A673 (cell line): ENCODE measurements at places on chromosomes 5 and 9.

- no peak for DNase-seq
Observed at GRCh38 chr5:78005021-78005785, 229.1 kb upstream of the TBCA start.

DNA sequence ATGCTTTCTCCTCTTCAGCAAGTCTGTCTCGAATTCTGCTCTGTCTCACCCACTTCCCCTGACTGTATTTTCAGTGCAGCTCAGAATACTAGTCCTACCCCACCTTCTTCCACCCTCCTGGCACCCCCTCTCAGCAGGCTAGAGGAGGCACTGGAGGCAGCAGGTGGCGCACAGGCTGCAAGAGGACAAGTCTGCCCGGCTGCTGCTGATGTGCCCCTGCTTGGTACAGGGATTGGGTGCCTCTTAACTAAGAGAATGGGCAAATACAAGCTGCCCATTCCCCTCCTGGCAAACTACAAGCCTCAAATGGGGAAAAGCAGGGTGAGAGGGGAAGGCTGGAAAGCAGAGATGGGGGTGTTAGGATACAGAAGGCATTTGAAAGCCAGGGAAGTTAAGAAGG lies 5.1 kb downstream of the TLN1 start:
- DNase-seq = no peak

DNA sequence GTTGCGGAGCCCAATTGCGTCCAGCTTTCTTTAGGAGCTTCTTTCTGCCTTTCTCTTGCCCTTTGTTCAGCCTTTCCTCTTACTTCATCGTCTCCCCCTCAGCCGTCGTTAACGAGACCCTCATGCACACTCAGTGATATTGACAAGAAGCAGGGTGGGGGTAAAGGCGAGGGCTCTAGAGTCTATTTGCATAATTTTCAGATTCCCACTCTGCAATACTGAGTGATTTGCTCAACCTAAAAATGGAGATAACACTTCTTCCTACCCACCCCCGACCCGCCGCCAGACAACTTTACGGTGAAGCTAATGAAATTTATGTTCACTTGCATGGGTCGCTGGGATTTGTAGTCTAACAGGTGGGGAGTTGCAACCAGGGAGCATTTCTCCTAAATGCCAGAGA lies 1.3 kb upstream of the TBC1D2 start:
- DNase-seq = peak; percentile 66

GRCh38 chr5:127400946-127401670 lies 110.5 kb downstream of the MEGF10 start:
- no peak for DNase-seq

GRCh38 chr5:677131-678101 lies 15.7 kb downstream of the TPPP start:
- DNase-seq = no peak

GRCh38 chr9:36731068-36731956 lies 158.6 kb downstream of the MELK start:
- DNase-seq = peak; percentile 33

- peak; percentile 85 for DNase-seq
Observed at GRCh38 chr5:154405078-154405792, 40.6 kb upstream of the SAP30L start.

GRCh38 chr5:148446611-148447010 lies 62.9 kb downstream of the FBXO38 start:
- no peak for DNase-seq

DNA sequence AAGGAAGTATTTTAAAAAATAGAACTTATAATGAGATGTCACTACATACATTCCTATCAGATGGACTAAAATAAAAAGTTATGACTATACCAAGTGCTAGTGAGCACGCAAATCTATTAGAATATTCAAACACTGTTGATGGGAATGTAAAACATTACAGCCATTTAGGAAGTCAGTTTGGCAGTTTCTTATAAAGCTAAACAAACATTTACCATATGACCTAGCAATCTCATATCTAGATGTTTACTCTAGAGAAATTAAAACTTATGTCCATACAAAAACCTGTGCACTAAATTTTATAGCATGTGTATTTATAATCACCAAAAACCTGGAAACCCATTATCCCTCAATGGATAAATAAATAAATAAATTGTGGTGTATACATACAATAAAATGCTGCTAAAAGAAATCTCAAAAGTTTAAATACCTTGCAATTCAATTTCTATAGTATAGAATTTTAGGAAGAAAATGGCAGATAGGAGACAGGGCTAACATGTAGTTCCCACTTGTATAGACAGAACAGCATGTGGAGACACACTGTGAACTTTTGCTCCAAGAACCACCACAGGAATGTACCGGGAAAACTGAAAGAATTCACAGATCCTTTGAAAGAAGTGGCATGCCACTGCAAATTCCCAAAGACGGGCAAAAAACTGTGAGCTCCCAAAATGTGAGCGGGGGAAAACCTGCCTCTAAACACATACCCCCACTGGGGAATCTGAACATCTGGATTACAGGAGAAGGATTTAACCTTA lies 174.6 kb upstream of the SPEF2 start:
- DNase-seq = no peak

DNA sequence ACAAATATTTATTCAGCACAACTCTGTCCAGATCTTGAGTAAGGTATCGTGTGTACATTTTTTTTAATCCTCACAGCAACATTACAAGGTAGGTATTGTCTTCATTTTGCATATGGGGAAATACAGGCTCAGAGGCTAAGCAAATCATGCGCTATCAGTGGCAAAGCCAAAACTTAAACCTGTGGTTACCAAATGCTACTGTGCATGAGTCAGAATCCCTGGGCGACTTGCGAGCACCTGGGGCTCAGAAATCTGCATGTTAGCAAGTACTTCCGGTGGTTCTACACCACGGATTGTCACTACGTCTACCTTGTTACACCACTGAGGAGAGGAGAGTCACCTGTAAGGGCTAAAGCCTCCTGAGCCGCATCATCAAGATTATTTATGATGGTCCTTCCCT lies 21.3 kb downstream of the C5orf58 start:
- DNase-seq = no peak

DNA sequence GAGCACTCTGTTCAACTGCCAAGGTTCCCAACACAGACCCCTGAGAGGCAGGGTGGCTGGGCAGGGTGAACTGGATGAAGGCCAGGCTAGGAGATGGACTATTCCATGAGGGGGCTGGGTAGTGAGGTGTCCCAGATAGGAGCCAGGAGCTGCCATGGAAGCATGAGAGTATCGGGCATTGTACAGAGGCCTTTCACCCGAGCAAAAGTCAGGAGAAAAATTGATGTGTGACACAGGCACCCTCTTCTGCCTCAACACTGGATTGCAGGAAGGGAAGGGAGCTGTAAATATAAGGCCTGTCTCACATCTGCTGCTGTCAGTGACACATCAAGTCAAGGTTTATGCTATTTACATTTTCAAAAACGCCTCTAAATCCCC lies 74.6 kb downstream of the UBAP1 start:
- DNase-seq = no peak

GRCh38 chr9:13707612-13708576 lies 428.4 kb upstream of the MPDZ start:
- DNase-seq = no peak

GRCh38 chr5:149667084-149667828 lies 62.9 kb upstream of the PPARGC1B start:
- peak; percentile 63 for DNase-seq

- no peak for DNase-seq
Observed at GRCh38 chr5:132812123-132812765, 858 bp upstream of the SOWAHA start.

- no peak for DNase-seq
Observed at GRCh38 chr9:94181408-94182181, 77.5 kb upstream of the ZNF169 start.

GRCh38 chr5:14212838-14213237 lies 69.7 kb downstream of the TRIO start:
- DNase-seq = no peak

- no peak for DNase-seq
Observed at GRCh38 chr9:135065151-135065550, 22.3 kb upstream of the OLFM1 start.

- no peak for DNase-seq
Observed at GRCh38 chr5:158966716-158967115, 133.0 kb downstream of the EBF1 start.

DNA sequence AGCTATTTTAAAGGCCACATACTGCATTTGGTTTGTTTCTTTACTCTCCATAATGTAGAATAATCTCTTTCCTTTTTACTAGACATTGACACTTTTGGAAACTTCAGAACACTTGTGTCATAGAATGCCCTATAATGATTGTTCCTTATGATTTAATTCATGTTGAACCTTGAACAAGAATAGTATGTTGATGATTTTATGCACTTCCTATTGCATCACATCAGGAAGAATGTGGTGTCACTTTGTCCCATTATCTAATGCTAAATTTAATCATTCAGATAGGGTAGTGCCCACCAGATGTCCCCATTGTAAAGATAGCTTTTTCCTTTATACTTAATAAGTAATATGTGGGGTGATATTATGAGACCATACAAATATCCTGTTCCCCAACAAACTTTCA lies 19.4 kb upstream of the DEPDC1B start:
- no peak for DNase-seq

- no peak for DNase-seq
Observed at GRCh38 chr5:145579301-145579700, 255.8 kb downstream of the PRELID2 start.

DNA sequence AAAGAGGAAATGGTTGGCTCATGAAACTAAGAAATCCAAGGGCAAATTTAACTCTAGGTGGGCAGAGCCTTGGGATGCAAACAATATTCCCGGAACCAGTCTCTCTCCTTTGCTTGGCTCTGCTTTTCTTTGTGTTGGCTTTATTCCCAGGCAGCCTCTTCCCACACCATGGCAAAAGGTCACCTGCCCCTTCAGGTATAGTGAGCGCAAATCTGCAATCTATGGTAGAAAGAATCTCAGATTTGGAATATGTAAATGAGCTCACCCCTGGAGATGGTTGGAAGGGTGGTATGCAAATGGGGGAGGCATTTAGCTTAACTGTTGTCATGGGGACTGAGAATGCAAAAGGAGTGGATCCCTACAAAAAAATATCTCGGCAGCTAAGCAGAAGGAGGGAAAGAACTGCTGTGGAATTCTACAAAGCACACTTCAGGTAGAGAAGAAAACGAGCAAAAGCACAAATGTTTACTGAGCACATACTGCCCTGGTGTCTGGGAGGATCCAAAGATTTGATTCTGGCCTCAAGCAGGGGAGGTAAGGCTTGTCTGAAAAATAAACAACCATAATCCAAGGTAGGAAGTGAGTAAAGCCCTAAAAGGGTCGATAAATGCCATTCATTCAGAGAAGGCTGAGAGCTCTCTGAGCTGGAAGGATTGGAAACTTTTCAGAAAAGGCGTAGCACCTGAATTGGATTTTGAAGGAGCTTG lies 139.7 kb downstream of the TLE1 start:
- DNase-seq = no peak

DNA sequence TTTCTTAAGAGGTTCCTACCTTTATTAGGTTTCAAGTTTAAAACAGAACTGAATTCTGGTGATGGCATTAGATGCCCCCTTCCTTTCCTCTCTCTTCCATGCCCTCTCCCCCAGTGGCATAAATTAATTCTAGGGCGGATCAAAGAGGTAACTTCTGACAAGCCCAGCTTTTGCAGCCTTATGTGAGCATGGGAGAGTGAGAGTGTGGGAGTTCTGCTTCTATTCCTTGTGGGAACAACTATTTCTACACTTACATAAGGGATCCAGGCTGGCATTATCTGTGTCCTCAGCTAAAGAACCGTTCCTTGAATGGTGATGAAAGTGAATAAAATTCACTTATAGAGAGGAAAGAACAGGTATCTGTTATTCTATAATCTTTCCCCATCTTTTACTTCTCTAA lies 437.6 kb downstream of the KIF4B start:
- no peak for DNase-seq

DNA sequence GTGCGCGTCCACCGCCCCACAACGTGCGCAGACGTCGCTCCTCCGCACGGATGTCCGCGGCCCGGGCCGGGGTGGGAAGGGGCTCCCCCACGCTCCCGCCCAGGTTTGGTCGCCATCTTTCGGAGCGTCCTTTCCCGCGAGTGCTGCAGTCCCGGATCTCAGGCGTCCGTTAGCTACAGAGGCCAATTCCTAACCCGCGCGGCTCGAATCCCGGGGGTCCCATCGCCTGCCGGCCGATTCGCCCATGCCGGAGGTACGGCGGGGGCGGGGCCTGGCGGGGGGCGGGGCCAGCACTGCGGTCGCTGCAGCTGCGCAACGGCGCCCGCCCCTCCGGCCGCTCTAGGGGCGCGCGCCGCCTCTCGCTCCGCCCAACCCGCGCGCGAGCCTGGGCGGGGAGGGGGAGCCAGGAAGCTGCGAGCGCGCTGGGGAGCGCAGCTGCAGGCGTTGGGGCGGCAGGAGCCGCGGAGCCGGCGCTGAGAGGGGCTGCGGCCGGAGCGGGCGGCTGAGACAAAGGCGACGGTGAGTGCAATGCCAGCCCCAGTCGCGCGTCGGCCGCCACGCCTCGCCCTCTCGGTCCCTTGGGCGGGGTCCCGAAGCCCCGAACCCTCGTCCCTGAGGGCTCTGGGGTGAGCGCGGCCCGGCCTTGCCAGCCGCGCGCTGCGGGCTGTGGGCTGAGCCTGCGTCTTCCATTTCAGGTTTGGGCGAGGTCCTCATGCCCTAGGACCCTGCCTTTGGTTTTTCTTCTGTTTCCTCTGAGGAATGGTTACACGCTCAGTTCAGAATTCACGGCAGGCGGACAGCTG lies at the start of gene CDC42SE2:
Gene CDC42SE2 (plus strand): TSS at position 406 of the 803 bp plus-strand sequence. CDS start 95,441 bp downstream, outside the sequence.
- DNase-seq = peak; percentile 95

DNA sequence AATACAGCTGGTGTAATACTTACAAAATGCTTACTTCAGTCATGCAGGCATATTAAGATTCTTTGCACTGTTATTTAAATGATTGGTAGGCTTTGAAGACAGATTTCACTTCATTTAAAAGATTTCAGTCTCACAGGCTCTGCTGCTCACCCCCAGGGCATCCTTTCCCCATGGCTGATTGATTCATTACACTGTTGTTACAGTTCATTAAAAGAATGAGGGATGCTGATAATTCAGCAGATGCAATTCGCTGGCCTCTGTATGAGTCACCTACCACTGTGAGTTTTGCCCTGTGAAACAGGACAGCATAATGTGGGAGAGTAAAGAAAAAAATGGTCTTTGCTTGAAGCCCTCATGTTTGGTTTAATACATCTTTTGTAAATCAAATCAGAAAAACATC lies 246.9 kb downstream of the CYLC2 start:
- no peak for DNase-seq

DNA sequence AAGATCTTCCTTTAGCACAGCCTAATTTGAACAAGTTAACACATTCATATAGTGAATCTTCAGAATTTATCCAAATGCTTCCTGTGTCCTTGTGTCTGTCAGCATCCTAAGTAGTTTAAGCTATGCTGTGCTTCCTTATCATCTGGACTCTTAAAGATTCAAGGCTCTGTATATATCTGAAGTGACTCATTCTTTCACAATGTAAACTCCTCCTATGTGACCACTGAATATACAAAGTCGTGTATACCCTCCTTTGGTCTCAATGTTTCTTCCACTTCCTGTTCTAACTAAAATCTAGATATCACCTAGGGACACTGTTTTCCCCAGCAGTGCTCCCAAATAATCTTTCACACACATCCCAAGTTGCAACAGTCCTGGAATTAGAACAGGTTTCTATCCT lies 935.7 kb upstream of the NUDT12 start:
- DNase-seq = peak; percentile 3

DNA sequence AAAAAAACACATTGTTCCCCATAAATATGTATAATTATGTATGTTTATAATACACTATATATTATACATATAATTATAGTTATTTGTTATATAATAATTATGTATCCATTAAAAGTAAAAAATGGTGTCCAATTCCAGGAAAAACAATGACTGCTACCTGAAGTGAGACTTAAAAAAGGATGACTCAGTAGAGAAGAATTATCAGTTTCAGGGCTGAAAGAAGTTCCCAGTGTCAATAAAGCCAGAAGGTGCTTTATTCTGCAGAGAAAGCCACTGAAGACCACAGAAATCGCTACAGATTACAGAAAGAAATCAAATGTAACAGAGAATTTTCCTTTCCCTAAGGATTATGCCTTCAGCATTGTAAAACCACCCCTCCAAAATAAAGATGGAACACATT lies 50.9 kb downstream of the ANKRD31 start:
- DNase-seq = no peak
